Right lobe of liver (tissue), 6 donors: ENCODE measurements at places on chromosomes 4 and X.

GRCh38 chr4:108738003-108738706 lies 24.7 kb downstream of the ETNPPL start:
- peaks cover 17% of the 10 kb centered on the region for H3K36me3 ChIP-seq
- DNase-seq: no peak
- H3K4me3 ChIP-seq: no peak overlapping the region
- no peaks in the 10 kb centered on the region for H3K4me1 ChIP-seq
- no peaks in the 10 kb centered on the region for H3K27me3 ChIP-seq
- H3K27ac ChIP-seq: no peak overlapping the region

DNA sequence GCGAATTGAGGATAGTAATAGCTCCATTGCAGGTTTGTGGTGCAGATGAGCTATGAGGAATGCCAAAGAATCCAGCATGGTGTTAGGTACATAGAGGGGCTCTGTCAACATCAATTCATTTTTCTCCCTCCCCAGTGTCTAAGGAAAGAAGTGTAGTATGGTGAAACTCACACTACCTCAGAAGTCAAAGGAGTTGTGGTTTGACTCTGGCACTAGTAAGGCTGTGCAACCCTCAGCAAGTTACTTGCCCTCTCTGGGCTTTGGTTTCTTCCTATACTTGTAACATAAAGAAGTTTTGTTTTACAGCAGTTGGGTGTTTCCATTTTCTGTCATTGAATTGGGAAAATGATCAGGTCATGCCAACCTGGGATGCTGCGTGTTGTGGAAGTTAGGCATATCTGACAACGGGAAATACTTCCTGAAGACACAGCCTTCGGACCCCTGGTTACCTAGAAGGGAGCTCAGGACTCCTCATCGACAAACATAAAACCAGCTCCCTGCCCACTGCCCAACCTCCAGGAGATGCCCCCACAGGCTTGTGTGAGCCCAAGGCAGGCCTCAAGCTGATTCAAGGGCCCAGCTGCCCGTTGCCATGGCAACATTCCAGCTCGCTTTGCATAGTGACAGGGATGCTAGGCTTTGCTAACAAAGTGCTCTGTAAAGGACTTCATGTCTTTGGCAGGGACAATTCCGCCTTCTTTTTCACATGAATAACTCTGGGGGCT lies 71.4 kb downstream of the RTL5 start:
- no peaks in the 10 kb centered on the region for H3K36me3 ChIP-seq
- no peak overlapping the region for H3K27ac ChIP-seq
- no peaks in the 10 kb centered on the region for H3K27me3 ChIP-seq
- no peak overlapping the region for H3K4me3 ChIP-seq
- H3K4me1 ChIP-seq: no peaks in the 10 kb centered on the region
- no peak for DNase-seq

GRCh38 chr4:25032126-25032525 lies 1.4 kb upstream of the LGI2 start:
- H3K36me3 ChIP-seq: no peaks in the 10 kb centered on the region
- H3K27ac ChIP-seq: no peak overlapping the region
- no peaks in the 10 kb centered on the region for H3K27me3 ChIP-seq
- H3K4me1 ChIP-seq: no peaks in the 10 kb centered on the region
- DNase-seq: no peak

- no peaks in the 10 kb centered on the region for H3K27me3 ChIP-seq
- no peak overlapping the region for H3K27ac ChIP-seq
- no peak overlapping the region for H3K4me3 ChIP-seq
- no peak for DNase-seq
- no peaks in the 10 kb centered on the region for H3K4me1 ChIP-seq
- no peaks in the 10 kb centered on the region for H3K36me3 ChIP-seq
Observed at GRCh38 chr4:117134386-117134785, 49.0 kb upstream of the TRAM1L1 start.

- no peak for DNase-seq
- H3K27ac ChIP-seq: peak within 1 kb of the TSS; percentile 8
- no peaks in the 10 kb centered on the region for H3K27me3 ChIP-seq
- H3K4me3 ChIP-seq: peak within 1 kb of the TSS; percentile 68
- H3K4me1 ChIP-seq: no peaks in the 10 kb centered on the region
Observed at GRCh38 chrX:154546354-154547244, at the start of gene G6PD. G6PD (minus strand) TSS chrX:154546846; CDS start chrX:154546155, 691 bp downstream.

DNA sequence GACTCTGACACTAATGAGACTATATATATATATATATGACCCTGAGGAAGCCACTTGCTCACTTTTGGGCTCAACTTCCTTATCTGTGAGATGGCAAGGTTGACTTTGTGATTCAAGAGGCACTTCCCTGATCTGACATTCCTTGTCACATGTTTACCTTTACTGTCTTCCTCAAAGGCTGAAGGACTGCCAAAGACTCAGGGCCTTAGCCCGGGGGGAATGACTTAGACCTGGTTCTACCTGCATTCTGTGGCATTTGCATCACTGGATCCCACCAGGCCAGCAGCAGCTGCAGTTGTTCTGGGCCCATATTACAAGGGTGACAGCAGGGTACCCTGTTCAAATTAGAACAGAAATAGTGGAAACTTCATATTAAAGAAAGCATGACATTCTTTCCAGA lies 3.1 kb upstream of the HS6ST2 start:
- H3K27me3 ChIP-seq: peaks cover 6% of the 10 kb centered on the region
- no peak for DNase-seq
- no peaks in the 10 kb centered on the region for H3K4me1 ChIP-seq
- no peaks in the 10 kb centered on the region for H3K36me3 ChIP-seq

GRCh38 chr4:114694770-114695169 lies 96.2 kb downstream of the UGT8 start:
- no peaks in the 10 kb centered on the region for H3K36me3 ChIP-seq
- DNase-seq: no peak
- no peaks in the 10 kb centered on the region for H3K27me3 ChIP-seq
- H3K27ac ChIP-seq: no peak overlapping the region
- H3K4me1 ChIP-seq: no peaks in the 10 kb centered on the region
